Mammary epithelial cell (primary cell): ENCODE measurements at places on chromosomes 7 and 10.

DNA sequence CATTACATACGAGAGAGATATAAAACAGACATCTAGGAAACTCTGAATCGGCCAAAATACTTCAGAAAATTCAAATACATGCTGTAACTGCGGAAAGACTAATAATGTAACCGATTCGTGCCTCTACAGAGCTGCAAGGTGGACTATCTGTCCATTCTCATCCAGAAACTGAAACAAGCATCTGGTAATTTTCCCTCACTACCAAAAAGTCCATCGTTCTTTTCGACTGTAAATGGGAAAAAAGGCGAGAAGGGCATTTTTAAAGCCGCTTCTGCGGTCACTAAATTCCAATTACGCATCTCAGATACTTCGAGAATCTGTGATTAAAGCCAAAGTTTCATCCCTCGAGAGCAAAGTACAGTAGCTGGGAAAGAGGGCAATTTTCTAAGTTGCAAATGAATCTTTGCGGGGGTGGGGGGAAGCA, 1.3 kb downstream of the OGA start:
- DNase-seq, result no peak

DNA sequence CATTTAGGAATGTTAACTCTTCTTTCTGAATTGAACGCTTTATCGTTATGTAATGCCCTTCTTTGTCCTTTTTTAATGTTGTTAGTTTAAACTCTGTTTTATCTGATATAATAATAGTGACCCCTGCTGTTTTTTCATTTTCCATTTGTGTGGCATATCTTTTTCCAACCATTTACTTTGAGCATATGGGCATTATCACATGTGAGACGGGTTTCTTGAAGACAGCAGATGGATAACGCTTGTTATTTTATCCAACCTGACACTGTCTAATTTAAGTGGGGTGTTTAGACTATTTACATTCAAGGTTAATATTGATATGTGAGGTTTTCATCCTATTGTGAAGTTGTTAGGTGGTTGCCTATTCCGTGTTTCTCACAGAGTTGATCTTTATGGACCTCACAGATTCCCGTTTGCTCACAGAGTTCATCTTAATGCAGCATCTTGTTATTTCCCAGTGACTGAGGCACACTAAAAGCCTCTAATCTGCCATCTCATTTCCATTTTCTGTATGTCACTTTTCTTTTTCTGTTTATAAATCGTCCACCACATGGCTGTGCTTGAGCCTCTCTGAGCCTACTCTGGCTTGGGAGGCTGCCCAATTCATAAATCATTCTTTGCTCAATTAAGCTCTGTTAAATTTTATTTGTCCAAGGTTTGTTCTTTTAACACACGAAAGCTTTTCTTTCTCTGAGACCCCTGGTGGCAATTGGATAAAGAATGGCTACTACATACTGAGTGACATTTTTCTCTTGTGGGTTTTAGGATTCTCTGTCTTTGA, 286.2 kb downstream of the HTR7 start:
- no peak for DNase-seq

DNA sequence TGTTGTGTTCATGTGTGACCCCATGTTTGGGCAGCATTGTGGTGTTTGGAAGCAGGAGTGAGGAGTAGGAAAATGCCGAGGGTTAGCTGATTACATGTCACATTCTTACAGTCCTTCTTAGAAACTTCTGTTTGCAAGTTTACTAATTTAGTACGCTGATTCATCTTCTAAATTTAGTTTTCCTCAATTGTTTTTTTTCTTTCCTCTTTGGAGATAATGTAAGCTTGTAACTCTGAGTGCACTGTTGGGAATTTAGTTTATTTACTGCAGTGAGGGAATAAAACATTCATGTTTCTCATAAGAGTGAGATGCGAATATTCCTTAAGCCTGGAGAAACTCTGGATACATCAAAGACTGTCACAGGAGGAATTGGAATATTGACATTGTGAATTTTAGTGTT, 135.0 kb downstream of the NT5C2 start:
- no peak for DNase-seq

DNA sequence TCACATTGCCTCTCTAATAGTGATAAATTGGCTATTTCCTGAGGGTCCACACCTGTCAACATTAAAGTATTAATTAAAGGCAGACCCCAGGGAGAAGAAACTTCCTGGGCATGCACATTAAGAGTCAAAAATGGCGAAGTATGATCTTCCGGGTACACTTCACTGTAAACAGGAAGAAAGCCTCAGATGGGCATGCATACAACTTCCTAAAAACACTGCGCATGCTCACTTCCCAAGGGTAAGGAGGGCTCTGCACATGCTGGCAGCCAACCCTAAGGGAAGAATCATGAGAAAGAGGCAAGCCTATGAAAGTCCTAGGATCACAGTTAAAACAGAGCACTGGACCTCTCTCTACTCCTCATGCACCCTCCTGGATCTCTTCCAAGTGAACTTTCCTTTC, 80.1 kb upstream of the IMMP2L start:
- DNase-seq, result no peak

GRCh38 chr10:89346405-89347254, 18.8 kb downstream of the IFIT3 start:
- DNase-seq, result peak; percentile 57

GRCh38 chr10:71577345-71577744, 142.2 kb downstream of the C10orf105 start:
- DNase-seq, result no peak

GRCh38 chr10:96987141-96987841, 155.2 kb downstream of the LCOR start:
- DNase-seq, result peak; percentile 7

DNA sequence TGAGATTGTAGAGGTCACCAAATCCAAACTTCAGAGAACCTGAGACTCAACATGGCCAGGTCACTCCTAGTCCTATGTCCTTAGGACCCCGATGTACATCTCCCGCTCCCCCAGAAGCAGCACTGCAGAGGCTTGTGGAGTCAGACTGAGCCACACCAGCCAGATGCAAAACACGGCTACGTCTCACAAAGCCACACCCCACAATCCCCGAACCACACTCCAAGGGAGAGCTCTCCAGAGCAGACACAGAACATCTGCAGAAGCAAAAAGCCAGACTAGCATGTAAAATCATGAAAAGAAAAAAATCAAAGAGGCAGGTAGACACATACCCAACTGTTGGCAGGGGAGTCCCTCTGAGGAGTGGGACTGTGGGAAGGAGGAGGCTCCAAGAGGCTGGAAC, 104.9 kb downstream of the CTBP2 start:
- DNase-seq, result no peak

DNA sequence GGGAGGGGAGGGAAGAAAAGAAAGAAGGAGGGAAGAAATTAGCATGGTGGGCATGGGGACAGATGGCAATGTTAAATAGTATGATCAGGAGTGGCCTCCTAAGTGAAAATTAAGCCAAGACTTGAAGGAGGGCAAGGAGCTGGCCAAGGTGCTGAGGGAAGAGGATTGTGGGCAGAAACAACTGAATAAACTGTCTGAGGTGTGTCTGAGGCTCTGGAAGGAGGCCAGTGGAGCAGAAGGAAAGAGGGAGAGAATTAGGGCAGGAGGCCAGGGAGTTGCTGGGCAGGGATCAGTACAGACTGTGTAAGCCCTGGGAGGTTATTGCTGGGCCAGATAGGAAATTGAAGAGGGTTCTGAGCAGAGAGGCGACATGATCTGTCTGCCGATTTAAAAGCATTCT, 40.6 kb upstream of the VKORC1L1 start:
- peak; percentile 18 for DNase-seq

DNA sequence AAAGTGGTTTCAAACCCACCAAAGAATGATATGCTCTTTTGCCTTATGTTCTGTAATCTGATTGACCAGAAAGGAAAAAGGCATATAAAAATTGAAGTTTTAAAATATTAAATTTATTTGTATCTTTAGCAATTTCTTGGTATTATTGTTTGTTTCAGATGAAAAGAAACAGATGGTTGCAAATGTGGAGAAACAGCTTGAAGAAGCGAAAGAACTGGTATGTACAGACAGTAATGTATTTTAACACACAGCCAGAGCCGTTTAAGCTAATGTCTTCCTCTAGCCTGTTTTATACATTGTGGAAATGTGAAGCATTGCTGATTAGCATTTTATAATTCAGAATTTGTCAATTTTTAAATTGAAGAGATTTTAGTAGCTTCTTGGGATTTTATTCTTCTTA, 13.4 kb downstream of the VTI1A start:
- DNase-seq, result no peak
